HT-29 (cell line): ENCODE measurements at places on chromosomes 13 and 19.

DNA sequence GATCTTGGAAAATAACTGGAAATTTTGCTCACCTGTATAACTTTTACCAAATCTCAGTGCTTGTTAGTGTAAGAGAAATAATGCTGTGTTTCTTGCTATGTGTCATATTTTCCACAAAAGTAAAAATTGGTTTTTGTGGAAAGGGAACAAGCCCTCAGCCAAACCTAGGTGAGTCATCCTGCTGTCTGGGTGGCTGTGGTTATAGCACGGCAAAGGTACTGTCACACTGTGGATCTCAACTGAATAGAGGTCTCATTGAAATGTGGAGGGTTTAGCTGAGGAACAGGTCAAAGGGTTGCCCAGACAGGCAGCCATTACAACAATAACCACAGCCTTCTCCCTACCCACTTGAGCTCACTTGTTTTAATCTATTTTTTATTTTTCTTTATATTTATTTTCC, 338.8 kb upstream of the DACH1 start:
- DNase-seq = no peak

DNA sequence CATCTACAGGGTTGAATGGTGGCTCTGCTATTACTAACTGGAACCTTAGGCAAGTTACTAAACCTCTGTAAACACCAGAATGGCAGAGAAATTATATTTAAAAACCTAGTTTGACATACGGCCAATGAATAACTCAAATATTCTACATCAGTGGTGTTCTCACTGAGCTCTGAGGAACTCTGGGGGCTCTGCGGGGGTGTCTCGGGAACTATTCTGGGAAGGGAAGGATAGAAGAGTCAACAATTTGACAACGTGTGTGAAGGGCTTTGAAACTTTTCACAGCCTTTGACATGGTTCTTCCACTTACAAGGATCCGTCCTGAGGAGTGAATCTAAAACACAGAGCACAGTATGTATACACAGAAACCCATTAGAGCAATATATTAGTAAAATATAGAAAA, 38.7 kb downstream of the SOHLH2 start:
- no peak for DNase-seq

DNA sequence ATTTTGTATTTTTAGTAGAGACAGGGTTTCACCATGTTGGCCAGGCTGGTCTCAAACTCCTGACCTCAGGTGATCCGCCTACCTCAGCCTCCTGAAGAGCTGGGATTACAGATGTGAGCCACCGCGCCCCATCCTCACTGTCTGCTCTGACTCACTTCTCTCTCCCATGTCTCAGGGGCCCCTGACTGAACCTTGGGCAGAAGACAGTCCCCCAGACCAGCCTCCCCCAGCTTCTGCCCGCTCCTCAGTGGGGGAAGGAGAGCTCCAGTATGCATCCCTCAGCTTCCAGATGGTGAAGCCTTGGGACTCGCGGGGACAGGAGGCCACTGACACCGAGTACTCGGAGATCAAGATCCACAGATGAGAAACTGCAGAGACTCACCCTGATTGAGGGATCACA, 5.0 kb downstream of the SIGLEC9 start:
- DNase-seq = no peak

- DNase-seq = peak; percentile 47
These were observed at the start of gene ICAM1 for GRCh38 chr19:10270616-10271394. Gene ICAM1, plus strand, starts transcription at chr19:10271120. Its CDS starts 40 bp downstream, at chr19:10271160.

- DNase-seq = no peak
These were observed 207.2 kb downstream of the SPRY2 start for GRCh38 chr13:80133631-80134261.

DNA sequence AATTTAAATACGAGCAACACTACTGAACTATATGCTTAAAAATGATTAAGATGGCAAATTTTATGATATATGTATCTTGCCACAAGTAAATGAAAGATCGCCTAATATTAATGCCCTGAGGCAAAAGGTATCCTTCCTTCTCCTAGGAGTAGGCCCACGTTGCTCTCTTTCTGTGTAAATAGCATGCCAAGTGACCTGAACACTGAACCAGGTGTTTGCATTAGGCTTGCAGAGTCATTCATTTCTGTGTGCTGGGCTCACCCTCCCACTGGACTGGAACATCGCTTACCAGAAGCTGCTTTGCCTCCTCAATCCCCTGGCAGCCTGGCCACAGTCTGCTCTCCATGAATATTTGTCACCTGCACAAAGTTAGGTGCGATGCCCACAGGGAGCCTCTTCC, 83.3 kb upstream of the TNFSF11 start:
- DNase-seq = no peak

DNA sequence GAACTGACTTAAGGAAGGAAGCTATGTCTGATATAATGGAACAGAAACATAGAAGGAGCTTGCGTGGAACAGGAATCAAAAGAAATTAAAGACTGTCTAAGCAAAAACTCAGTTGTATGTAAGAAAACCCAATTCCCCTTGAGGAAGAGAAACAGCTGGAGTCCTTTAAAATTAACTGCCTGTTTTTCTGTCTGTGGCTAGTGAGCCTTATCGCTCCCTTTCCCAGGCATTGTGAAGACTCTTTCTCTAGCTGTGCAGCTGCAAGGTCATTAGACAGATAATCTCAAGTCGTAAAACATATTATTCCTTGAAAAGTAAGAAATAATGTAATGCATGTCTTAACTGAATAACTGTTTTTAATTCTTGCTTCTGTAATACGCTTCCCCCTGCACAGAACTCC, 39.7 kb upstream of the IGSF23 start:
- no peak for DNase-seq

- DNase-seq = no peak
These were observed 159.8 kb downstream of the ENOX1 start for GRCh38 chr13:43626994-43627393.

DNA sequence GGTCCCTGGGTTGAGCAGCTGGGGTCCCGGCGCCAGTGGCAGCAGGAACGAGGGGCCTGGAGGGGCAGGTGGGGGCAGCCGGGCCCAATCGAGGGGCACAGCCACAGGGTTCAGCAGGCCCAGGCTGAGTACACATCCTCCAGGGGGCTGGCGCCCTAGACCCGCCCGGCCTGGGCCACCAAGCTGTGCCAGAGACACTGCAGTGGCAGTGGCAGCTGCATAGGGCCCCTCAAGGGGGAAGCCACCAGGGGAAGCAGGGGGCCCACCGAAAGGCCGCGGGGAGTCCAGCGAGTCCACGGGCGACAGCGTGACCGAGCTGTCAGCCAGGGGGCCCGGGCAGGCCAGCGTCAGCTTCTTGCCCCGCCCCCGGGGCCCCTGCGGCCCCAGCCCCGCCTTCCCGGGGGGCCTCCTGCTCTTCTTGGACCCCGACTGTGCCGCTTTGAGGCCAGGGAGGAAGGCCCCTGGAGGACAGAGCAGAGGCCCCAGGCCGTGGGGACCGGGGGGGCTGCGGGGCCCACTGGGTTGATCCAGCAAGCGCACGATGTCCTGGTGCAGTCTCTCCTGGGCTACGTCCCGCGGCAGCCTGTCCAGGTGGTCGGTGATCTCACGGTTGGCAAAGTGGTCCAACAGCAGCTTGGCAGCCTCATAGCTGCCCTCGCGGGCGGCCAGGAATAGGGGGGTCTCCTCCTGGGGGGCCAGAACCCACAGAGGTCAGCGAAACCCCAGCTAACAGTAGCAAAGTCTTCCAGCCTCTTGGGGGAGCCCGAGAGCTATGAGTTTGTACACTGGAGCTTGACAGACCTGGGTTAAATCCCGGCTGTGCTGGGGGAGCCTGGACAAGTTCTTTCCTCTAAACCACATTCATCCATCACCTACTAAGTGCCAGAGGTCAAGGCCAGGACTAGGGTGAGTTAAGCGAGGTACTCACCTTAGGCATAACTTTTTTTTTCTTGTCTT, 39.5 kb downstream of the NOTCH3 start:
- peak; percentile 39 for DNase-seq

- DNase-seq = peak; percentile 15
These were observed 63.9 kb downstream of the SLC10A2 start for GRCh38 chr13:103002279-103002678.

GRCh38 chr19:46625731-46626130, 842 bp upstream of the PTGIR start:
- DNase-seq = no peak

DNA sequence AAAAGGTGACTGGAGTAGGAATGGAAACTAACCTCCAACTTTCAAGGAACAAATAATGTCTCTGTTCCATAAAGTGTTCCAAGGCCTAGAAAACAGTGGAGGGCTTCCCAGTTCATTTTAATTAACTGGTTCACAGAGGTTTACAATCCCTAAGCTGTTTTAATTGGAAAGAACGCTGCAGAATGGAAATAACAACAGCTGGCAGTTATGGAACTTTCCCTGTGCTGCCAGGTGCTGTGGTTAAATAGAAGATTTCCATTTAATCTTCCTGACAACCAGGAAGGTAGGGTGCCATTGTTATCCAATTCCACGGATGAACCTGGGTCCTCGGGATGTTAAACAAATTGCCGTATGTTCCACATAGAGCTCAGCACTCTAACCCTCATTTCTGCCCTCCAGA, 22.2 kb upstream of the PEG3 start:
- no peak for DNase-seq

DNA sequence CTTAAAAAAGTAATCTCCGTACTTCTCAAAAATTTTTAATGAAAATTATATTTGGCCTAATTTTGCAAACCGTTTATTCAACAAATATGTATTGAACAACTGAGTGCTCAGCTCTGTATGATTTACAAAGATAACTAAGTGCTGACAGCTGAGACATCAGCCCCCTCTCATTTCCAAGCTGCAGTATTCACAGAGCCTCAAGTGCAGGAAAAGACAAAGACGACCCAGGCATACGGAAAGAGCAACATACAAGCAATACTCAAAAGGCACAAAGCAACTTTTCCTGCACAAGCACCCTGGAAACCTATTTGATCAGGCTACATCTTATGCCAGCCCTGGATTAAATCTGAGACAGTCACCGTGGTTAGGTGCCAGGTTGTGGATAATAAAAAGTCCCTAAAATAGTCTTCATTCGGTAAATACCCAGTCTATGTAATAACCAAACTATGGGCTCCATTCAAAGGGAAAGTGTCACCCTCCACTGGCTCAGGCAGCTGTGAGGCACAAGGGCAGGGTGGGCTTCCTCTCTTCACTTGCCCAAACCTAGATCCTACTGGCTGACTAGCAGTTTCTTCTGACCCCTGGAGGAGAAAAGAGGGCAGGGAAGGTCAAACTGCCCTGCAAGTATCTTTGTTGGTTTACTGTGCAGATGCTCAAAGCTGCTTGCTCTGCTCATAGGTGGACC, 65.5 kb downstream of the TBC1D4 start:
- DNase-seq = no peak

DNA sequence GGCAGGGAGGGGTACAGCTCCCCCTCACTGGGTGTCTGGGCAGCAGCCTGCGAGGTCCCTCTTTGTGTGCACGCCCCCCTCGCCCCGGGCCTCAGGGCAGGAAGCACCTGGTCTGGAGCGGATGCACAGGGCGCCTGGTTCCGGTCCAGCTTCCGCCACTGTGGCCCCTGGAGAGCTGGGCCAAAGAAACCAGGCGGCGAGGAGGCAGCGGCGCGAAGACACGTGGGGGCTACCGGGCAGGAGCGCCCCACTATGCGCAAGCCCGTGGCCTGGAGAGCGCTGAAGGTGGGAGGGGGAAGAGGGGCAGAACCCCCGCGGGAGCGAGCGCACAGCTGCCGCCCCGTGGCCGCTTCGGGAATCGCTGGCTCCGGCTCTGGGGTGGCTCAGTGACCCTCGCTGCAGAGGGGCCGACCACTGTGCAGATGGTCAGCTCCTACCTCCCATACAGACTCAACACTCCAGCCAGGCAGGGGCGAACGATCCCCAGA, 1.7 kb upstream of the LYL1 start:
- DNase-seq = no peak

GRCh38 chr13:101624981-101625380, 172.5 kb downstream of the ITGBL1 start:
- peak; percentile 32 for DNase-seq

DNA sequence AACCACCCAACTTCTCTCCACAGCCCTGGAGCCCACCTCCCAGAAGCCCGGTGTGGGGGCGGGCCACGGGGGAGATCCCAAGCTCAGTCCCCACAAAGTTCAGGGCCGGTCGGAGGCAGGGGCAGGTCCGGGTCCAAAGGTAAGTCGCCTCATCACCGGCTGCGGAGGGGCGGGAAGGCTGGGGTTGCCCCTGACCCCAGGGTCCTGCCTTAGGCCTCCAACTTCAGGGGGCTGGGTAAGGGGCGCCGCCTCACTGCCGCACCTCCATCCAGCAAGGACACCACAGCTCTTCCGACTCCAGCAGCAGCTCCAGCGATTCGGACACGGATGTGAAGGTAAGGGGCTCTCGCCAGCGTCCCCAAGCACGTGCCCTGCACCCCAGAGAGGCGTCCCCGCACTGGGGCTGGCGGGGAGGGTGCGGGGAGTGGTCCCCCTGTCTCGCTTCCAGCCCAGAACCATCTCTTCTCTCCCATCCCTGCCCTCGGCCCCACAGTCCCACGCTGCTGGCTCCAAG, 358 bp downstream of the C19orf33 start:
- DNase-seq = no peak

GRCh38 chr19:53909471-53910169, 542 bp downstream of the CACNG7 start:
- DNase-seq = no peak
